ENCODE measurements at places on chromosomes 1 and 21.
A peak's percentile ranks its signal among the peaks of the same experiment; 100 is the strongest.

GRCh38 chr1:14968251-14968851 is 185.2 kb upstream of the TMEM51 start:
- no peak for DNase-seq

DNA sequence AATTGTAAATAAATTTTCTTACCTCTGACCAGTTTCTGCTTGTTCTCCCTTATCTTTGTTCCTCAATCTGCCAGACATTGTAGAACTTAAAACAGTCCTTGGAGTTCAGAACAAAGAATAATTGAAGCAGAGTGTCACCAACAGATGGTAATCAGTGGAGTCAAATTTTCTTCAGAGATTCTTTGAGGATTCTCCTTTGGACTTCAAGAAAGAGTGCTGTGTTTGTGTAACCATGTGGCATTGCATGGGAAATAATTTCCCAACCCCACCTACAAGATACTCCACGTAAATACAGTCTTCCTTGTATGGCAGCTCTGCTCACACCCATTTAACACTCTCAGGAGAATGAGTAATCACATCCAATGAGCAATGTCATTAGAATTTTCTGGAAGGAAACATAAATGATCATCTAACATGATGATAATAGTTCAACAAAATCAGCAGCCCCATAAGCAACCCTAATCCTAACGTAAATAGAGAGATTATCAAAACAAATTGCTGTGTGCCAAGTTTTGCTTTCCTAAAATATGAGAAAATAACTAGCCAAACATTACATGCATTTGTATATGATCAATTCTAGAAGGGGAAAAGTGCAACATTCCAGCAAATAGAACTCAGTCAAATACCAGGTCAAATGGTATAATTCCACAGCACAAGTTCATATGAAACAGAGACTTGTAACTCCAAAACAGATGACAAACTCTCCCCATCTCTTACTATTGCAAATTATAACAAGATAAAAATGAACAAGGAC is 6.9 kb upstream of the DENND1B start:
- DNase-seq = no peak

GRCh38 chr1:56094168-56094567 is 485.2 kb downstream of the PLPP3 start:
- no peak for DNase-seq

- DNase-seq = no peak
Measured at GRCh38 chr1:224486801-224487583, 52.4 kb upstream of the WDR26 start.

DNA sequence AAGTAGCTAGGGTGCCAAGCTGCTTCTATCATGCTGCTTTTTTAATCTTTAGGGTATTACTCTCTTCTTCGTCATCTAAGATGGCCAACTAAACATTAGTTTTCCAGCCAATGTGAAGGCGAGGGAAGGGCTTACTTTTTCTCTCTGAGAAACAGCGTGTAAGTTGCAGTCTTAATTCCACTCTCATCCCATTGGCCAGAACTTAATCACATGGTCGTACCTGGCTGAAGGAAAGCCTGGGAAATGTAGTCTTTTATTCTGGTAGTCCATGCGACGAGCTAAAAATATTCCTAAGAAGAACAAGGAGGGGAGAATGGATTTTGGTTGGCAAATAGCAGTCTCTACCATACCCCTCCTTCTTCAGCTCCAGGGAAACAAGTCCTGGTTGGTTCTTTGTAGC is 21.5 kb downstream of the DNAJC6 start:
- no peak for DNase-seq

GRCh38 chr21:42558846-42559245 is 45.2 kb downstream of the SLC37A1 start:
- no peak for DNase-seq

- no peak for DNase-seq
Measured at GRCh38 chr1:198480876-198481275, 59.6 kb downstream of the ATP6V1G3 start.

- no peak for DNase-seq
Measured at GRCh38 chr1:3068564-3069431, at the start of gene PRDM16. Gene PRDM16, plus strand, starts transcription at chr1:3069203. Its CDS starts 57 bp downstream, at chr1:3069260.

DNA sequence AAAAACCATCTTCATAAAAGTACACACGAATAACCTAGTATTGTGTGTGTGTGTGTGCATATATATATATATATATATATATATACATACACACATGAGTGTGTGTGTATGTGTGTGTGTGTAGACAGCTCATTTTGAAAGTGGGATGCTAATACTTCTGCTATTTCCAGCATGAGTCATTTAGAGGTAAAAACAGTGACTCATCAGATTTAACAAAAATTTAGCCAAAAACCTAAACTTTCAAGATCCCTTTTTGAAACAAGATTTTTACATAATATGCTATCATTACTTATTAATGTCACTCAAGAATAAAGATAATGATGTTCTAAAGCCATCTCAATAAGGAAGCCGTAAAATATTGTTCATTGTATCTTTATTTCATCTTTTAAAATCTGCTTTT is 35.6 kb upstream of the ADGRL4 start:
- DNase-seq = no peak

- DNase-seq = peak; percentile 97
Measured at GRCh38 chr1:24289937-24290595, 29.1 kb upstream of the GRHL3 start.

DNA sequence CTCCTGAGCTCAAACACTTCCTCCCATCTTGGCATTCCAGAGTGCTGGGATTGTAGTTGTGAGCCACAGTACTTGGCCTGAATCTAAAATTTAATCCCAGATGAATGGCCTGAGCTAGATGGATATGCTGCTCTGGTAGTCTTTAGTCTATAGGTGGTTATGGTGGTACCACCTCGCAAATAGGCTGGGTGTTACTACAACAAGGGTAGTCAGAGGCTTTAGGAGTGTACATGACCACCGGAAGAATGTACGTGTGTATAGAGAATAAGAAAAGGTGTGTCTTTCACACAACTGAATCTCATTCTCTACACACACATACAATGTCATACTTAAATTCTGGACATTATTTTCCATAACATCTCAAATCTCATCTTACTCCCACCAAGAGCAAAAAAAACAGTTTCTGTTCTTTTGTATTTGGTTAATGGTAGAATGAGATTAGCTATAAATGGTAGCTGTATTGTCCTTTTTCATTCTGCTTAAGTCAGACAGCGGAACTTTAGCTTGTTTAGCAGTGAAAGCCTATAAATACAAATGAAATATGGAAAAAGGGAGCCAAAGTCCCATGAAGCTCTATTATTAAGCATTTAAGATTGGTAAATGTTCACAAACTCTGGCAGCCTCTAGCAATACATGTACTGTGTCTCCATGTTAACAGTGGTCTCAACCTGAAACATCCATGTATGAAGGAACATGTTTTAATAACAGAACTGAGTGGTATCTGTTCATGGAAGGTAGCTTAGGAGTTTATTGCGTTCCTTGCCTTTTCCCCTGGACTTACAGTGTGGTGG is 16.2 kb downstream of the CAP1 start:
- no peak for DNase-seq

- peak; percentile 65 for DNase-seq
Measured at GRCh38 chr1:101203820-101204540, 32.8 kb upstream of the S1PR1 start.

- no peak for DNase-seq
Measured at GRCh38 chr1:167229719-167230385, 9.2 kb downstream of the POU2F1 start.

- no peak for DNase-seq
Measured at GRCh38 chr1:20168564-20169491, 17.1 kb upstream of the UBXN10 start.

DNA sequence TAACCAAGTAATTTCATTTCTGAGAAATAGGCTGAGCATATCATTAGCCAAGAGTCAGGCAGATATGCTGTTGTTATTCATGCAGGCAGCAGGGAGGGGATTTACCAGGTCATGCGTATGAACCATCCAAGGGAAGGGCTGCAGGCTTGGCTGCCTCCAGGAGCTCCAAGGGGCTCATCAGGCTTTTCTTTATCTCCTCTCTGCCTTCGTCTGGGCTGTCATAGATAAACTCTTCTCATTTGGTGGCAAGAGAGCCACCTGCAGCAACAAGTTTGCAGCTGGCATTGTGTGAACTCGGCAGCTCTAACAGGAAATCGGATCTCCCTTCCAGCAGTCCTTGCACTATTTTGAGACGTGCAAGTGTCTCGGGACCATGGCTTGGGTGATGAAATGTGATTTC is 7.5 kb downstream of the CCDC27 start:
- no peak for DNase-seq

DNA sequence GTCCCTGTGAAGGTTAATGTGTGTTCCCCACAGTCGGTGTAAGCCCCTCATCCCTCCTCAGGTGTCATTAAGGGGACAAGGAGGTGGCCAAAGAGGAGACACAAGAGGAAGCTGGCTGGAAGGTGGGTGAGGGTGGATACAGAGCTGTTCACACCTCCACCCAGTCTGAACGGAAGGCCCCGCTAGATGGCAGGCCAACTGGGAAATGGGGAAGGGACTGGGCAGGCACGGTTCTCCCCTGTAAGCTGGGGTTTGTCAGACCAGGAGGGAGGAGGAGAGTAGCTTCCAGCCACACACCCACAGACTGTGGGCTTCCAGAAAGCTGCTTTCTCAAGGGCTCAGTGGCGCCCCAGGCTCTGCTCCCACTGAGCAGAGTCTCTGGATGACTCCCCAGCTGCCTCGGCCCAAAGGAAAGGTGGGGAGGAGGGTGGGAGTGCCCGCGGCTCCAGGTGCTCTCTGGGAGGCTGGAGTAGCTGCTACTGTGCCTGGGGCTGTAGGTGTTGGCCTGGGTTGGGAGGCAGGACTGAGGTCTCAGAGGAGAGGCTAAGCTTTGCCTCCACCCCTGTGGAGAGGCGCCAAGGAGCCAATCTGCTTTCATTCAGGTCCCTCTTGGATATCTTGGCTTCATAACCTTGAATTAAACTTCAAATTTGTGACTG is 41.2 kb downstream of the PCP4 start:
- no peak for DNase-seq

DNA sequence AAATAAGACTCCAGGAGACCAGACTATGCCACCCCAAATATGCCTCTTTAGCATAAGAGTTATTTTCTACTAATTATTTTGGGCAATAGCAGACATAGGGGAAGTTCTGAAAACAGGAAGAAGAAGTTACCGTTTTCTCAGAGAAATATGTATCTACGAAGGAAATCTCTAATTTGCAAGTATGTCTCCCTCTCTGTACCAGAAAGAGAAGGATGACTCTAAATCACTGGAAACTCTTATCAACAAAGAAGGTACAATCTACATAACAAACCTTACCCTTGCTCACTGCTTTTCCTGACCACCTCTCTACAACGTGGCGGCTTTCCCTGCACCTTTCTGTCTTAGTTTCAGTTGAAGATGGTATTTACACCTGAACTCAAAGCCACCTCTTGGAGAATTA is 49.0 kb downstream of the OMA1 start:
- DNase-seq = no peak

- no peak for DNase-seq
Measured at GRCh38 chr21:30211071-30211470, 4.8 kb downstream of the CLDN8 start.

- DNase-seq = peak; percentile 83
Measured at GRCh38 chr1:9877962-9878361, 32.1 kb downstream of the CTNNBIP1 start.

DNA sequence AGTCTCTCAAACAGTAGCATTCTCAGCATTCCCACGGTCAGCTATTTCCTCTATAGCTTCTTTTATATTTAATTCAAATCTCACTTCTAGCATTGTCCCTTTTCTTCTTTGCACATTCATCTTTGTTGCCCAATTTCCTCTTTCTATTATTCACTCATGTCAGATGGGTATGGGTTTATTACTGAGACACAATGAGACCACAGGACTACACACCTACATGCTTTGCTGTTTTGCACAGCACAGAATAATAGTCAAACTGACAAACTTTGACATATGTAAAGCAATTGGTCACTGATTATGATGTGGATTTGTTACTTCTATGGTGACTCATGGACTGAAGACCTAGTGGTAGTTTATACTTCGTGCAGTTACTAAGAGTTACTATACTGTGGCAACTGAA is 5.8 kb upstream of the CD1C start:
- DNase-seq = no peak

DNA sequence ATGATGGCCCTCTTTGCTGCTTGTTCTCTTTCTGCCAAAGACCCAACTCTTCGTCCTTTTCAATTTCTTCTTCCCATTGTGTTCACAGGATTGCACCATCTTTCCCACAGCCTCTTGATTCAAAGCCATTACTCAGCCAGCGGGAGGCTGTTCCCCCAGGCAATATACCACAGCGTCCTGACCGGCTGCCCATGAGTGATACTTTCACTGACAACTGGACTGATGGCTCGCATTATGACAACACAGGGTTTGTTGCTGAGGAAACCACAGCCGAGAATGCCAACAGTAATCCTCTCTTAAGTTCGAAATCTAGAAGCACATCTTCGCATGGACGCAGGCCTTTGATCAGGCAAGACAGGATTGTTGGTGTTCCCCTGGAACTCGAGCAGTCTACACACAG is 167.4 kb downstream of the LRRC40 start:
- no peak for DNase-seq

DNA sequence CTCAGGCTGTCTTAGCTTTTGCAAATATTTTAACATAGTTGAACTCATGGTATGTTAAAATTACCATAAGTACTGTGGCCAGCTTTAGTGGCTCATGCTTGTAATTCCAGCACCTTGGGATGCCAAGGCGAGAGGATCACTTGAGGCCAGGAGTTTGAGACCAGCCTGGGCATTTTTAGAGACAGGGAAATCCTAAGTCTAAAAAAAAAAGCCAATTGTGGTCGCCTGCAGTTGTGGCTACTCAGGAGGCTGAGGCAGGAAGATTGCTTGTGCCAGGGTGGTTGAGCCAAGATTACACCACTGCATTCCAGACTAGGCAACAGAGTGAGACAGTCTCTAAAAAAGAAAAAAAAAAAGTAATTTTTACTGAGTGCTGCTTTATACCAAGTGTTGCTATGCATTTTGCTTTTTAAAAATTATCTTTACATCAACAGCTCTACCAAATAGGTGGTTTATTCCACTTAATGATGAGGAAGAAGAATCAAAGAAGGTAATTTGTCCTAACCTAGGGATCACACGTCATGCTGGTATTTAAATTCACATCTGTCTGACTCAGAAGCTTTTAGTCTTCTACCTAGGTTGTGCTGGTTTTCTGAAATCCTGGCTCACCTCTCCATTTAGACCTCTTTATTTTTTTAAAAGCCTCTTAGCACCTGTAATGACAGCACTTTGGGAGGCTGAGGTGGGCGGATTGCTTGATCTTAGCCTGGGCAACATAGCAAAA is 16.8 kb downstream of the PPP1R12B start:
- no peak for DNase-seq

GRCh38 chr1:77516106-77516505 is 166.4 kb downstream of the ZZZ3 start:
- no peak for DNase-seq

GRCh38 chr1:226788965-226789364 is 49.9 kb upstream of the ITPKB start:
- no peak for DNase-seq
